ENCODE measurements at places on chromosomes 3 and 15. TPM values are rescaled to one million over a fixed set of nuclear protein-coding genes. Genes with fewer than 3 reads are reported as not detected.

GRCh38 chr15:93987068-93987467, 244.3 kb upstream of the MCTP2 start:
- DNase-seq = no peak

The PPP1R14D gene
- total RNA-seq = not detected

GRCh38 chr3:12508291-12508700, 24.0 kb downstream of the TSEN2 start:
- DNase-seq = no peak

DNA sequence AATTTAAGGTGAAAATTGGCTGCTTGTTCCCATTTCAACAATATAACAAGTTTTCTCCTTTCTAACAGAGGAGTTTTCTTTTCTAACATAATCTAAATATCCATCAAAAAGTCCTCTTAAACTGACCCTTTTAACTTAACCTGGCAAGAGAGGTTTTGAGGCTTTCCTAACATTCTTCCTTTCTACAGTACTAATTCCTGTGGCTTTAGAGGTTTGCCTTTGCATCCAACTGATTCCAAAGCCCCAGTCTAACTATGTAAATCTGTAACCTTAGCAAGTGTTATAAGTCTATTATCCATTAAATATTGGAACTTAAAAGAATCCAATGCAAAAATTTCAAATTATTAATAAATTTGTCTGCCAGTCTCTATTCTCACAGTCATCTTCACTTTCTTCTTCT, 134.1 kb downstream of the ISL2 start:
- no peak for DNase-seq
